ENCODE measurements at places on chromosomes 2 and 18. TPM values are rescaled to one million over a fixed set of nuclear protein-coding genes. Genes with fewer than 3 reads are reported as not detected.

The TLX2 gene
- total RNA-seq, result not detected

The KCNK3 gene
- total RNA-seq, result 0.84 TPM

The KCNJ3 gene
- total RNA-seq, result 11.8 TPM

The ABCG5 gene
- not detected for total RNA-seq

The C2orf80 gene
- total RNA-seq, result not detected

The ASB18 gene
- not detected for total RNA-seq

The KIAA2012 gene
- total RNA-seq, result not detected

The TUBB6 gene
- 399 TPM for total RNA-seq

The TMEM17 gene
- total RNA-seq, result 3.1 TPM

The LDLRAD4 gene
- total RNA-seq, result 14.0 TPM

The LONRF2 gene
- 11.4 TPM for total RNA-seq

The ZCCHC2 gene
- total RNA-seq, result 41.9 TPM

The AGXT gene
- not detected for total RNA-seq

The LCLAT1 gene
- total RNA-seq, result 15.9 TPM

The C2orf42 gene
- 16.8 TPM for total RNA-seq

The USP37 gene
- 40.8 TPM for total RNA-seq

The NEB gene
- total RNA-seq, result 1.4 TPM

The NEU2 gene
- not detected for total RNA-seq

The MRPL53 gene
- 15.9 TPM for total RNA-seq

The CPSF3 gene
- 18.6 TPM for total RNA-seq

GRCh38 chr2:138752197-138752956, 27.8 kb downstream of the NXPH2 start:
- DNase-seq, result no peak

- no peak for DNase-seq
These were observed 53.8 kb downstream of the SKA1 start for GRCh38 chr18:50428531-50429206.

DNA sequence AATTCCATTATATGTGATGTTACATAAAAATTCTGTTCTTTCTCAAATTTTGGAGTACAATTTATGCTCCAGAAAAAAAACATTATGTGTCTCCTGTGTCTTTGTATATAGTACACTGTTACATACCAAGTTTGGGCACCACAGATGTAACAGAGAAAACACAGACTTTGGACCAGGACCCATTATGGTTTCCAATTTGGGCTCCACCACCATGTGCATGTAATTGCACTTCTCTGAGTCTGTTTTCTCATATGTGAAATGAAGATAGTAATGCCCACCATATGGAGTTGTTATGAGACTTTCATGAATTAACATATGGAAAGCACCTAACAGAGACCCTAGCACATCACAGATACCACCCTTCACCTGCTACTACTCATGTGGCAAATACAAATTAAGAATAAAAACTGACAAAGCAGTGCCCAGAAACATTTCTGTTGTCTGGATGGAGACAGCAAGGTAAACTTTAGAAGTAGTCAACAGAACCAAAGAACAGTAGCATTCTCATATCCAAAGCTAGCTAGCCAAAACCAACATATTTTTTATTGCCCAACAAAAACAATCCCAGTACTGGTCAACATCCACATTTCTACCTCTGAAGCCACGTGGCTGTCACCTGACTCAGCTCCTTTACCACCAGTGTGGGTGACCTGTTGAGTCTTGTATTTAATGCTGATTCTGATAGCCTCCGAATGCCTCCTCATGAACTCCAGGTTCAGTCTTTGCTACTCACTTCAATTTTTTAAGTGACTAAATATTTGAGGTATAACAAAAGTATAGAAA, 42.9 kb downstream of the ANTXR1 start:
- DNase-seq, result no peak

DNA sequence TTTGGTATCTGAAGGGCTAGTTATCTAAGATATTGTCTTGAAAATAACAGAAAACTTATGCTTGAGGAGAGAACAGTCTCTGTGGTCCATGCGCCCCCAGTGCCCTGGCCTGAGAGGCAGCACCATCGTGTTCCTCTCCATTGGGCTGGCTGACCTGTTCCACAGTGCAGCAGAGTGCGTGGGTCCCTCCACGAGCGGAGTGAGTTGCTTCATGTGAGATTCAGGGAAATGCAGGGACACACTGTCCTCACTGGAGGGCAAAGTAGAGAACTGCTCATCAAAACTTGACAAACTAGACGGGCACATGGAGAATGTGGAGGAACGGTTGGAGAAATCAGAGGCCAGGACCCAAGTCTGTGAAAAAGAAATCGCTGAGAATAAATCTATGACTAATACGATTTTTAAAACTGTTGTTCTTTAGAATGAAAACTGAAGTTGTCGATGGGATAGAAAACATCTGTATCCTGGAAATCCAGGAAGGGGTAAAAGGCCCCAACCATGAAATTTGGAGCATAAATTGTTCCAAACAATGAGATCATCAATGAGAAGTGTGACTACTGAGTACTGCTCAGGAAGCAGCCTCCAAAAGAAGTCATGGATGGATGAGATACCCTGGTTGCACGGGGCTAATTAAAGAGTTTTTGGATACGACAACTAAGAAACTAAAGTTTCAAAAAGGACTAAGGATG, 58.1 kb downstream of the REV1 start:
- DNase-seq, result no peak

- DNase-seq, result no peak
These were observed 19.2 kb downstream of the NEURL3 start for GRCh38 chr2:96485751-96486651.

- no peak for DNase-seq
These were observed 3.5 kb upstream of the B3GNT7 start for GRCh38 chr2:231391981-231392380.

DNA sequence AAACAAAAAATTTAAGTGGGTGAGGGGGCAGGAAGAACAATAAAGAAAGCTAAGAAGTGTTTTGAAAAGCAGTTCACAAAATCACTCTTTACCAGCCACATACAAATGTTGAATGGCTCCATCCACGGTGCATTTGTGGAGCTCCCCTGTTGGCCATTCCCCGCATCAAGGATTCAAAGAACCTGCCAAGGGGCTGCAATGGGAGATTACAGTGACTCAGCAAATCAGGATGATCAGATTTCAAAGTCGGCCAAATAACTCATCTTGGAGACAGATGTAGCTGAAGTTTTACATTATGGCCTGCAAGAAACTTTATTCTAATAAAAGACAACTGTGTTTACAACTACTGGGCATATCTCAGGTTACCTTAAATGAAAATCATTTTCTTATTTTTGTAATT, 26.9 kb downstream of the COL4A3 start:
- no peak for DNase-seq

GRCh38 chr2:127864877-127865276, 6.9 kb upstream of the POLR2D start:
- DNase-seq, result no peak

DNA sequence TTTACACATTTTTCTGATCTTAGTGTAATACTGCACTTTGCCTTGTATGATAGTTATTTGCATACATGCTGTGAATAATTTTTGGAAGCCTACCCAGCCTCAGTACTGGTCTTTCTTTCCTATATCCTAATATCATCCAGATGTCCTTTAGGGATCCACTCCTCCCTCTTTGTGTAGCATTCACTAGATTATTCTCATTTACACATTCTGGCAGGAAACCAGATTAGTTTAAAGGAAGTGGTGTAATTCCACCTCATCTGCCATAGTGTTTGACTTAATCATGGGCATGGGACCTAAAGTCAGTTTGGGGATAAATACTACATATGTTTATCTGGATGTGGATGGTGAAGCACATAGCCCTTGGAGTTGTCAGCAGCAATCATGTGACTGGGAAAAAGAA, 444.9 kb upstream of the MAP2 start:
- DNase-seq, result no peak

- no peak for DNase-seq
These were observed 59.5 kb downstream of the SLC66A3 start for GRCh38 chr2:11214770-11215169.

DNA sequence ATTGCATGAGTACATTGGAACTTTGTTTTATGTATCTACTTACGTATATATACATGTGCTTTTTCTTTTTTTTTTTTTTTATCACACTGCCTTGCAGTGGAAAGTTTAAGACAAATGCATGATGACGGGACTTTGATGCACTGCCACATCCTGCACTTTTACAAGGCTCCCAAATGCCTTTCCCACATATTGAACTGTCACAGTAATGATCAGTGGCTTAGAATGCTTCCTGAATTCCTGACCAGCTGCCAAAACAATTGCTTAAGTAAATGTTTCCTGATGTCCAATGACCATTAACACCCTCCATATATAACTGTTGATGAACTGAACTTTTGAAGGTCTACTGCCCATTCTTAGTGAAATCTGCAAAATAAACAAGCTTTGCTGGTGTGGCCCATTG, 60.2 kb downstream of the LYPD6B start:
- DNase-seq, result no peak

DNA sequence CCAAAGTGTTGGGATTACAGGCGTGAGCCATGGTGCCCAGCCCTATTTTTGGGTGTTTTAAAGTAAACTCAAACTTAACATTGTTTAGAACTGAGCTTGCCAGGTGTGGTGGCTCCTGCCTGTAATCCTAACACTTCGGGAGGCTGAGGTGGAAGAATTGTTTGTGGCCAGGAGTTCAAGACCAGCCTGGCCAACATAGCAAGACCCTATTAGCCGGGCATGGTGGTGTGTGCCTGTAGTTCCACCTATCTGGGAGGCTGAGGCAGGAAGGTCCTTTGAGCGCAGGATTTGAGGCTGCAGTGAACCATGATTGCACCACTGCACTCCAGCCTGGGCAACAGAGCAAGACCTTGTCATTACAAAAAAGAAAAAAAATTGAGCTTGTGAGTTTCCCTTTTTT, 17.5 kb downstream of the SFTPB start:
- DNase-seq, result no peak

GRCh38 chr2:190110699-190111098, 48.2 kb upstream of the MSTN start:
- DNase-seq, result no peak

DNA sequence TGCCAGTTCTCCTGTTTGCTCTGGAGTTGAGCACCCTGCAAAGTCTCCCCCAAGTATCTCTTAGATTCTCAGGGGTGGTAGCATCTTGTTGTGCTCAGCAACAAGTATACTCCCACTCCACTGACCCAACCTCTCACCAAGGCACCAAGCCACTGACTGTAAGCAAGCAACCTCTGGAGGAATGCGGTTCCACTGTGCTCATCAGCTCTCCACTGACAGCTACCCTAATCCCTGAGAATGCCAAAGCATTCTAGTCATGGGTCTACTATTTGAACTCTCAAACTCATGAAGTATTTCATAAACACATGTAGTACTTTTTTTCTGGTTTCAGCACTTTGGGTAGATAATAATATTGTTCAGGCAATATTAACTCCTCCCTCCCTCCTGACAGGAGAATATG, 170.0 kb downstream of the EPHA4 start:
- DNase-seq, result no peak

DNA sequence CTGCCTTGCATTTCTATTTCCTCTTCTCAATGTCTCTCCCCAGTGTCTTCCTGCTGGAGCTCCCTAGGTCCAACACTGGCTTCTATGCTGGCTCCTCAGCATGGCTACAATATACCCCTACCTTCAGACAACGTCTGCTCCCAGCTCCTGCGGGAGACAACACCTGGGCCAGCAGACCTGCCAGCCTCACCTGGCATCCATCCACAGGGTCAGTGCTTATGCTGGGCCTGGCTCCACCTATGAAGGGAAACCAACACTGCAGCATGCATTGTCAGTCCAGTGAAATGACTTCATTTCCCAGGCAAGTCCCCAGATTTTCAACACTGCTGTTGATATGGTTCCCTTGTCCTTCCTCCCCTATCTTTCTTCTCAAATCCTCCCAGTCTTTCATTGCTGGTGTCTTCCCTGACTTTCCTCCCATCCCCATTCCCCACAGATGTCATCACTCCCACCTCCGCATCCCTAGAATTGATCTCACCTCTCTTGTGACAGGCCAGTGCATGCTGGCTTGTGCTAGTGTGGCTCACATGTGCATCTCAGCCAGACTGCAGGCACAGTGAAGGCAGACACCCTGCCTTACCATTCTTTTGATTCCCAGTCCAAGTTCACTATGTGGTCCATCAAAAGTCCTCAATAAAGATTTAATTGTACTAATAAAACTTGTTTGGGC, 98.0 kb downstream of the MYO5B start:
- DNase-seq, result no peak

GRCh38 chr2:202723746-202724145, 89.0 kb downstream of the FAM117B start:
- DNase-seq, result no peak

DNA sequence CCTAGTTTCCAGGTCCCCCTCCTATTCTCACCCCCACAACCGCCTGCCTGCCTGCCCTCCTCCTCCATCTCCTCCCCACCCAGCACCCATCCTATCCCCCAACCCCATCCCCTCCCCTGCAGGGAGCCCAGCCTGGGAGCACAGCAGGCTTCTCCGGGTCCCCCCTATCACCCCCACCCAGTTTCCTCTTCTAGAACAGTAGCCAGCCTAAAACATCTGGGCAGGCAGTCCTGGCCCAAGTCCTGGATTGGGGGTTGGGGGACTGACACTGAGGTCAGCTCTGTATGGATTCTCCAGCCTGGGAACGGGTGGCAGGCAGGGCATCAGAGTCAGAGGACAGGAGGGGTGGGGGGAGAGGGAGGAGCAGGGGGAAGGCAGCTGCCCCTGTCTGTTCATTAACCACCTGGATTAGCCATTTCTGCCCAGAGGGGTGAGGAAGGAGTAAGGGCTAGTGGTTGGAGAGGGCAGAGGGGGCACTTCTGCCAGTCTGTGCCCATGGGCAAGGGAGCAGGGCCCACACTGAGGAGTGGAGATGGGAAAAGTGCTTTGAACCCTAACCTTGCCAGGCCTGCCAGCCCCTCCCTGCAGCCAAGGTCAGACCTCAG, 60.0 kb downstream of the TNS1 start:
- no peak for DNase-seq

GRCh38 chr18:11873670-11874340, 22.6 kb downstream of the CHMP1B start:
- no peak for DNase-seq

DNA sequence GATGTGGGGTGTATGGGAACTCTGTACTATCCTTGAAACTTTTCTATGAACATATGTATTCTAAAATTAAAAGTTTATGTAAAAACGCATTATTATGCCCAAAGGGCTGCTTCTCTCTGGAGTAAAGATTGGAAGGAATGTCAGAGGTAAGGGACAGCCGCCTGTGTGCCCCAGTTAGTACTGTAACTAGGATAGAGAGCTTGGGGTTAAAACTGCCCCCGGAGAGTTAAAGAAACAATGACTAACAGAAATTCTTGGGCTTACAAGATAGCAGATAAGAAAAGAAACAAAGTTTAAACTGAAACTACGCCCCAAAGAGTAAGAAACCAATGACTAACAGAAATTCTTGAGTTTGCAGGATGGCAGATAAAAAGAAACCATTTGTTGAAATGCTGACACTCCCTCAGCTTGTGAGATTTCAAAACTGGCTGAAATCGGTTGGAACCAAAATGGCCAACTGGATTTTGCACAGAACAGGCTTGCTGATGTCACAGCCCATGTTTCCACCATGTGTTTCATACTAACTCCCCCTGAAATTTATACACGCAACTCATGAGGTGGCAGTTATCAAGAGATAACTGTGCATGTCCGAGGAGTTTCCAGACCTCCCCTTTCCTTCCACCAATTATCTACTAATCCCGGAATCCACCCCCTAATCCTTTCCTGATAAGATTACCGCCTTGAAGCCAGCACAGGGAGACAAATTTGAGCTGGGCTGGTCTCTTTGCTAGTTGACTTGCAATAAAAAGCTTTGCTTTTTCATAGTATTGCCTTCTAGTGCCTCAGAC, 8.7 kb upstream of the TXNDC2 start:
- peak; percentile 38 for DNase-seq

Data from tibial nerve (tissue), 4 donors.